Stimulated activated CD4-positive, alpha-beta T cell treated with anti-CD3 and anti-CD28 coated beads, Interleukin-1b, Interleukin-23, amount 100 ng/mL, for 24 hours (primary cell): ENCODE measurements at places on chromosomes 3 and 15.

- DNase-seq, result no peak
Measured at GRCh38 chr15:63381301-63382204, at the start of gene CA12. Gene CA12, minus strand, starts transcription at chr15:63381846. Its CDS starts 126 bp downstream, at chr15:63381720.

- no peak for DNase-seq
Measured at GRCh38 chr3:115581362-115582135, 41.8 kb upstream of the GAP43 start.

DNA sequence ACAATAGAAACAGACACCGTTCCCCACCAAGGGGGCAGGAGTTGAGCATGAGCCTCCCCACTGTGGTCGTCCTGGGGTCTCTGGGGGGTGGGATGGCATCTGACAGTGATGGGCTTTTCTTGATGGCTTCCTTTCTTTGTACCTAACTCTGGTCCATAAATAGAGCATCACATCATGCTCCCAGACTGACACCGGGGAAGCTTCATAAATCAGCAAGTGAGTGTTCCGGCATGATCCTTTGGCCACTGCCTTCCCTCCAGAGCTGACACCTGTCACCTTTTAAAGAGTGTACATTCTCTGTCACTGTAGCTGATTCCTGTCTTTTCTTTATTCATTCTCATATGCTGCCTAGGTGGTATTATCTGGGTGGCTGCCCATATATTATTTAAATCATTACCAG, 129.9 kb downstream of the ROBO2 start:
- DNase-seq, result no peak

- no peak for DNase-seq
Measured at GRCh38 chr15:42371096-42371495, 11.8 kb downstream of the CAPN3 start.

DNA sequence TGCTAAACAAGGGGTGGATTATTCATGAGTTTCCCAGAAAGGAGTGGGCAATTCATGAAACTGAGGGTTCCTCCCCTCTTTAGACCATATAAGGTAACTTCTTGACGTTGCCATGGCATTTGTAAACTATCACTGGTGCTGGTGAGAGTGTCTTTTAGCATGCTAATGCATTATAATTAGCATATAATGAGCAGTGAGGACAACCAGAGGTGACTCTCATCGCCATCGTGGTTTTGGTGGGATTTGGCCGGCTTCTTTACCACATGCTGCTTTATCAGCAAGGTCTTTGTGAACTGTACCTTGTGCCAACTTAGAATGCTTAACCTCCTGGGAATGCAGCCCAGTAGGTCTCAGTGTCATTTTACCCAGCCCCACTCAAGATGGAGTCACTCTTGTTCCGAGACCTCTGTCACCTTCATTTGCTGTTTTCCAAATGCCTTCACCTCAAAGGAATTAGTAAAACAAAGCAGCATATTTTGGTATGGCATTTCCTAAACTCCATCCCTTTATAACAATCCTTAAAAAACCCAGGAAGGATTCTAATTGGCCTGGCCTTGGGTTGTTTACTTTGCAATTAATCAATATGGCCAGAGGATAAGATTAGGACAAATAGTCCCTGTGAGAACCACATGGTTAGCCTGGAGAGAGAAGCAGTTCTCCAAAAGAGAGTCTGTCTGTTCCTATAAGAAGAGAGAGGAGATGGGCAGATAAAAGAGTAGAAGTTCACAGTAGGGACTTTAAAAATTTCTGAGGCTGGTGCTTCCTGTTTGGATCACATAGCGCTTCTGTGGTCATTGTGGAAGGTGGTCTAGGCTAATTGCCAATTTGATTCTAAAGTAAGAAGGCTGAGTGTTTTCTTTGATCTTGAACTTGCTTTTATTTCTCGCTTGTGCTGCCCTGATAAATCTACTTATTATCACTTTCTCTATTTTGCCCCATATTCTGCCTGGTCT, 155.2 kb upstream of the EOMES start:
- DNase-seq, result no peak

- DNase-seq, result no peak
Measured at GRCh38 chr3:59759298-59760031, 709.6 kb upstream of the CFAP20DC start.

DNA sequence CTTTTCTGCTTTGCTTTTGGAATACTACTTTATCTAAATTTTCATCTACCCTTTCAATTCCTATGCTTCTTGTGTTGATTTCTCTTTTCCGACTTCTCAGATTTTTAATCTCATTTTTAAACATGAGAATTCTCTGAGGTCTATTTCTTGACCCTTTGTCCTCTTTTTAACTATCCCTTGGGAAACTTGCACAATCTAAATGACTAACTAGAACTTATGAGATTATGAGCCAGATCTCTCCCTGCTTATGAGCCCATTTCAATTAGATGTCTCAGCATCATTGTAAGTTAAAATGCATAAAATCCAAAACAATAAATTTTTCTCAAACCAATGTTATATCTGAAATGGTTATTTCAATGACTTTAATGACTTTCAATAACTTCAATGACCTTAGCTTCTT, 296.9 kb upstream of the AGTR1 start:
- no peak for DNase-seq

DNA sequence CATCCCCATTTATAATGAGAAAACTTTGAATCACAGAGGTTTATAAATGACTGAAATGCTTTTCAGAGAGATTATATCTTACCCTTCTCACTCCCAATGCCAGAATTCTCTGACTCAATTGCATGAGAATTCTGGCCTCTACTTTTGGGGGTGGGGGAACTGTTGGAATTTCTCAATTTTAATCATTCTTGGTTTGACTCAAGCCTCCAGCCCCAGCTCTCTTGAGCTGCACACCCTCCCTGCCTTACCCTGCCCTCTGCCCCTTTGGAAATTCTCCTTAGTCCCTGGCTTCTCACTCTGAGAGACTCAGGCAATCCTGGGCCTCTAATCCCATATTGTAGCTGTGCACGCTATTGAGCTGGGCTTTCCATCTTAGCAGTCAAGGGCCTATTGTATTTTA, 44.2 kb downstream of the ZNF589 start:
- DNase-seq, result no peak

DNA sequence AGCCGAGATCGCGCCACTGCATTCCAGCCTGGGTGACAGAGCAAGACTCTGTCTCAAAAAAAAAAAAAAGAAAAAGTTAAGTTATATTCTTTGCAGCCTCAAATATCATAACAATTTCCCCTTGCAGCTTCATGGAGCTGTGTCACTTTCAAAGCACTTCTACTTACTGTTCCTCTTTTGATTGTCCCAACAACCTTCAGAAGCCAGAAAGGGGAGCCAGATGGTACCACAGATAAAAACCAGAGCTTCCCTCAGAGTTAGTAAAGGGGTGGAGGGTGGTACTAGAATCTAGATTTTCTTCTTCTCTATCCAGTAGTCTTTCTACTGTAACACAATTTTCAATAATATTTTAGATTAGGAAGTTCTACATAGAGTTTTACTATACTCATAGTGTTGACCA, 188.8 kb downstream of the TAFA4 start:
- no peak for DNase-seq

- no peak for DNase-seq
Measured at GRCh38 chr15:39462691-39463090, 118.2 kb upstream of the THBS1 start.

- no peak for DNase-seq
Measured at GRCh38 chr3:100159331-100160153, 45.2 kb upstream of the FILIP1L start.

DNA sequence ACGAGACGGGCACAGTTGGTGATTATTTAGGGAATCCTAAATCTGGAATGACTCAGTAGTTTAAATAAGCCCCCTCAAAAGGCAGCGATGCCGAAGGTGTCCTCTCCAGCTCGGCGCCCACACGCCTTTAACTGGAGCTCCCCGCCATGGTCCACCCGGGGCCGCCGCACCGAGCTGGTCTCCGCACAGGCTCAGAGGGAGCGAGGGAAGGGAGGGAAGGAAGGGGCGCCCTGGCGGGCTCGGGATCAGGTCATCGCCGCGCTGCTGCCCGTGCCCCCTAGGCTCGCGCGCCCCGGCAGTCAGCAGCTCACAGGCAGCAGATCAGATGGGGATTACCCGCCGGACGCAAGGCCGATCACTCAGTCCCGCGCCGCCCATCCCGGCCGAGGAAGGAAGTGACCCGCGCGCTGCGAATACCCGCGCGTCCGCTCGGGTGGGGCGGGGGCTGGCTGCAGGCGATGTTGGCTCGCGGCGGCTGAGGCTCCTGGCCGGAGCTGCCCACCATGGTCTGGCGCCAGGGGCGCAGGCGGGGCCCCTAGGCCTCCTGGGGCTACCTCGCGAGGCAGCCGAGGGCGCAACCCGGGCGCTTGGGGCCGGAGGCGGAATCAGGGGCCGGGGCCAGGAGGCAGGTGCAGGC, 318.0 kb downstream of the FGF12 start:
- no peak for DNase-seq

GRCh38 chr3:149702691-149703441, 45.0 kb upstream of the WWTR1 start:
- DNase-seq, result no peak

DNA sequence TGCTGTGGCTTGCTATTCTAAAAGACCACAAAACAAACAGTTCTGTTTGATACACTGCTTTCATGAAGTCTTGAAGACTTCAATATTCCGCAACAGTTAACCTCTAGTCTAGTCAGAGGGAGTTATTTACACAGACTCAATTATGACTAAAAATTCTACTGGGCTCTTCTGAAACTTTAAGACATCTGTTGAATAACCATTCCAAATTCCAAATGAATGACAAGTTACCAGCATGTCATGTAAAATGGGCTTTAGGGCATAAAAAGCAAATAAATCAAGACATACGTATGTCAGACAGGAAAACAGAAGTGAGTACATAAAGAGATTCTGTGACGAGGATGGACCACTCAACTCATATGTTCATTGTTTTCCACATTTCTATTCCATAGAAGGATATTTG, 93.9 kb downstream of the PLOD2 start:
- DNase-seq, result no peak

GRCh38 chr3:187104933-187105332, 34.4 kb downstream of the RPL39L start:
- no peak for DNase-seq

DNA sequence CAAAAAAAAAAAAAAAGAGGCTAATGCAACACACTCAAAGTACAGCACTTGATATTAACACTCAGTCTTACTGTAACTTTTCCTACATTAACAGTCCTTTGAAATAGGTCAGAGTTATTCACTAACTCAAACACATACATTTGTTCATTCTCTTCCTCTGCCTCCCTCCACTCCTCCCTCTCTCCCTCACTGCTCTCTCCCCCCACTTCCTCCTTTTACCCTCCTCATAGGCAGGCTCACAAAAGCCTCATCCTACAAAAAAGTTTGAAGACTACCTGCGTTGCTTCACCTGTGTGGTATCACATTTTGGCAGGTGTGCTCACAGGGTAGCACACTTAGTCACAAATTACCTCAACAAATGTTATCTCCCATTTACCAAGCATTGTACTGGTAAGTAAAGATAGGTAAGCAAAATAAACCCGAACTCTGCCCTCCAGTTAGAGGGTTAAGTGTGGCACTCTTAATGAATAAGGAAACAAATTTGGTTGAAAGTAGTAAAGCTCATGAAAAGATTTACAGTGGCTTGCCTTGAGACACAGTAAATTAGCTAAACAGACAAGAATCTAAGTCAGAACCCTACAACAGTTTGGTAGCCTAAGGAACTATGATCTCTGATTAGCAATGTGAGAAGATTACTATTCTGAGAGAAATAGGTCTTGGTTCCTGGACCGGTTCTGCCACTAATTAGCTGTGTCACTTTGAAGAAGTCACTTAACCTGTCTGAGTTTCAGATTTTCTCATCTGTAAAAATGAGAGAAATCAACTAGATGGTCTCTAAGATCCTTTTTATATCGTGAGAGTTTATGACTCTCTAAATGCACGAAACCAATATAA, 151.0 kb upstream of the MLF1 start:
- no peak for DNase-seq

DNA sequence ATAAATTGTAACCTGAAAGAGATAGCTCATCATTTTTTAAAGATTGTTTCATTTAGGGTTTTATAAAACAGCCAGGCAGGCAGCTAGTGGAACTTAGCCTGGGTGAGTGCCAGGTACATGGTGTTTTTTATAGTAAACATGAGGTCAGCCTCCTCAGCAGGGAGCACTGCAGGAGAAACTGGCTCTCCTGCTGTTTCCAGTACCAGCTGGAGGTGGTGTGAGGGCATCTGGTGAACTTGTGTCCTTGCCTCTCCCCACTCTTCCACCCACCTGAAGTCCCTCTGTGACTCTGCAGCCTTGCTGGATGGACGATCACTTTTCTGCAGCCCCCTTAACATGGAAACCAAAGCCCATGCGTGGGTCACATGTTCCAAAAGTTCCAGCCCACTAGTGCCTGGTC, 128.4 kb downstream of the FAM174B start:
- DNase-seq, result no peak

DNA sequence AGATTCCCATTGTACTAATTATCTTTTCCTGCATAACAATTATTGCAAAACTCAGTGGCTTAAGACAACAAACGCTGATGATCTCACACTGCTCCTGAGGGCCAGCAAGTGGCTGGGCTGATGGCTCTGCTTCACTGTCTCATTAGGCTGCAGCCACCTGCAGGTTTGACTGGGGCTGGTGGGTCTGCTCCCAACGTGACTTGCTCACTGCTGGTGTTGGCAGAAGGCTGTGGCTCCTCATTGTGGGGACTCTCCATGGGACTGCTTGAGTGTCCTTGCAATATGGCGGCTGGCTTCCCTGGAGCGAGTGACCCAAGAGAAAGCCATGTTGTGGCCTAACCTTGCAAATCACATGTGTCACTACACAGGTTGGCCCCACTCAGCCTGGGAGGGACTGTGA, 71.1 kb downstream of the PLXNA1 start:
- no peak for DNase-seq

DNA sequence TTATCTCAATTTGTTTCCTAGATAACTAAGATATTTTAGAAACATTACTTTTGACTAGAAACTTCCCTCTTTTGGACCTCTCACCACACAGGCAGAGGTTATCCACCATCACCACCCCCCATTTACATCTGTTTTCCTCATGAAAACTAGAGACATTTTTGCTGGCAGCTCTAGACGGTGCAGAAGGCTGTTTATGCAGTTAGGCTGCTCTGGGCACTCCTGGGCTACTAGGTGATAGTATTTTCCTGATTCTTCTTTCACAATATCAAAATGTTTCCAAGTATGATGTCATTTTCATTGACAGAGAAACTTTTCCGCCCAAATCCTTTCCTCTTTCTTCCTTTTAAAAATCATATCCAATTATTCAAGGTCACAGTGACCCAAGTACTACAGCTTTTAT, 67.1 kb downstream of the PLOD2 start:
- no peak for DNase-seq

GRCh38 chr15:88833731-88834100, 30.5 kb downstream of the ACAN start:
- no peak for DNase-seq

- DNase-seq, result no peak
Measured at GRCh38 chr15:52233405-52233804, 42.2 kb upstream of the GNB5 start.
